ENCODE measurements at places on chromosomes 6 and 20. TPM values are rescaled to one million over a fixed set of nuclear protein-coding genes. Genes with fewer than 3 reads are reported as not detected.

Gene OR2J3
- total RNA-seq: not detected

Gene TPX2
- total RNA-seq: 98.6 TPM

Gene BPIFB2
- total RNA-seq: not detected

Gene ZBTB12
- 3.5 TPM for total RNA-seq

Gene GLYATL3
- not detected for total RNA-seq

Gene TCF15
- total RNA-seq: not detected

Gene PRSS35
- total RNA-seq: 0.07 TPM

Gene DNAAF9
- total RNA-seq: 5.5 TPM

Gene SSTR4
- 0.12 TPM for total RNA-seq

Gene KIF25
- total RNA-seq: 0.05 TPM

Gene CALHM5
- 0.05 TPM for total RNA-seq

Gene GABRR1
- not detected for total RNA-seq

Gene STMND1
- not detected for total RNA-seq

Gene SOX18
- total RNA-seq: 1.8 TPM

Gene THEMIS
- total RNA-seq: not detected

Gene VPS52
- total RNA-seq: 17.6 TPM

Gene ATP6V1G2
- total RNA-seq: 0.72 TPM

Gene SLC22A7
- not detected for total RNA-seq
